ENCODE measurements at places on chromosomes 11 and 22.

- DNase-seq, result no peak
Measured at GRCh38 chr22:48091656-48092223, 1329.3 kb downstream of the TBC1D22A start.

- no peak for DNase-seq
Measured at GRCh38 chr22:27540656-27541396, 260.7 kb downstream of the MN1 start.

DNA sequence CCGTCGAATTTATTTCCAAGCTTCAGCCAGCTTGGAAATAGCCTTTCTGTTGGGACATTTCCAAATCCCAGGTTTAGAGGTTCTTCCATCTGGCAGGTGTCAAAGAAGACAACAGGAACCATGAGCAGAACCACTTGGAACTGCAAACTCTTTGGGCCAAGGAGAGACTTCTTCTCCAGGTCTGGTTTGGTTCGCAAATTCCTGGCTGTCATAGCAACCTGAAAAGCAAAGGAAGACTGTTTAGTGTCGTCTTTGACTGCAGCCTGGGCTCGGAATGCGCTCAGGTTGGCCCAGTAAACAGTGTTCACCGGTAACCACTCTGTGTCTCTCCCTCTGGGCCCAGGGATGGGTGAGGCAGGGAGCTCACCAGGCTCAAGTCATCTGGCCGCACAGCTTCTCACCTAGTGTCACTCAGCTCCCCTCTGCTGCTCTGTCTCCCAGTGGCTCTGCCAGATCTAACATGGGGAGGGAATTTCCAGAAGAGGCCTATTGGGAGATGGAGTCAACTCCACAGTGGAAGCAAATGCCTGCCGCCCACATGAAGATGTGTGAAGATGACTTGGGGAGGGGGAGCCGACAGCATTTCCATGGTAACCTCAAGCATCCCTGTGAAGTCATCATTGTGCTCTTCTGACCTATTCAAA is 11.9 kb upstream of the CLMP start:
- DNase-seq, result no peak

GRCh38 chr11:78432956-78433355 is 15.3 kb upstream of the GAB2 start:
- no peak for DNase-seq

DNA sequence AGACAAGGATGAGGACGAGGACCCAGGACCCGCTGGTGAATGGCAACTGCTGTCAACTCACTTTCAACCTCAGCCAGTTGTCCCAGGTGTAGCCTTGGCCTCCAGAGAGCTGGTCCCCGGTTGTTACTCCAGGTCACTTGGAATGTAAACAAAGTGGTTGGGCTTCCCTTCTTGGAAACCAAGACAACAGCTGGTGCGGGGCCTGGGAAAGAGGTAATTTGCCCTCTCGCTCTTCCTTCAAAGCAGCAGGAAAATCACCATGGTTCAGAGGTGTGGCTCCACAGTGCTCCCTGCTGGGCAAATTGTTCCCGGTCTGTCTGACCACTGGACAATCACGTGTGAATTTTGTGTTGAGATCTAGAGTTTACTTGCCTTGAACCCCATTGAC is 15.0 kb downstream of the SLC1A2 start:
- DNase-seq, result no peak

DNA sequence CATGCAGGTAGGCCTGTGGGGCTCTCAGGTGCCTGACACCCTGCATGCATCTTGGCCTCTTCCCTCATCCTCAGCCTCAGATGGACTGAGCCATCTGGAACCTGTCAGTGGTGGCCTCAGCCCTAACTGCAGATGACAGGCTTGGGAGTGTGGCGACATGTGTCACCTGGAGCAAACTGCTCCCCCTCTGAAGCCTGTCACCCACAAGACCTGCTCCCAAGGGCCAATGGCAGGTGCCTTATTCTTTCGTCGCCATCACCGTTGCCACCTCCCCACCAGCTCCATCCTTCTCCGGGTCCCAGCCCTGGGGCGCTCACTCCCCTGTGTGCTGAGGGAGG is 3.6 kb upstream of the SEPTIN5 start:
- DNase-seq, result no peak

- no peak for DNase-seq
Measured at GRCh38 chr11:11027288-11027687, 169.4 kb upstream of the ZBED5 start.

DNA sequence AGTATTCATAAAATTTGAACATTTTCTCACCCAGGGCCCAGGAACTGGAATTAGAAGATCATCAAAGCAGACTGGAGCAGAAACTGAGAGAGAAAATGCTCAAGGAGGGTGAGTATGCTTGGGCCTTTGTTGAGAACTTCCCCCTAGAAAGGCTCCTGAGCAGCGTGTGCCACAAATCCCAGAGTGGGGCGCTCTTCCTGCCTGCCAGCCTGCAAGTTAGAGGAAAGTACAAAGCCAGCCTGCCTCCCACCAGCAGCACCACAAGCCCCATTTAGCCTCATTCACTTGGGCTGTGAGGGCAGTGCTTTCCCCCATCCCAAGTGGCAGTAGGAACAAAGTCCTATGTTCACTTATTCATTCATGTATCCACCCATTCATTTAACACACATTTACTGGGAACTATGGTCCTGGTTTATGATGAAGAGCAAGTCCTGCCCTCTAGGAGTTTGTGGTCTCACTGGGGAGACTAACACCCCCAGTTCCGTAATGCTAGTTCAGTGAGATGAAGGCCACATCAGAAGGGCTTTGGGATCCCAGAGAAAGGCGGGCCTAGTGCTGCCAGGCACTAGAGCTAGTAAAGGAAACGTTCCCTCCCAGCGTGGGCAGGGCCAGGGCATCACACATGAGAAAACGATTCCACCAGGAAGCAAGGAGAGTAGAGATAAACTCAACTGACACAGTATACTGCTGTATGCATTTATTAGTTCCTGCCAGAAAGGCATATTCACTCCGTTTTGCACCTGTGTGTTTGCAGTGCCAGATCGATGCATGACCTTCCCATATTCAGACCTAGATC is 22.4 kb upstream of the PARVA start:
- no peak for DNase-seq

- no peak for DNase-seq
Measured at GRCh38 chr22:40218152-40218551, 40.4 kb downstream of the TNRC6B start.

- DNase-seq, result no peak
Measured at GRCh38 chr11:23097891-23098290, 237.6 kb upstream of the CCDC179 start.

- DNase-seq, result peak; percentile 81
Measured at GRCh38 chr11:123407130-123407995, 22.7 kb upstream of the GRAMD1B start.

DNA sequence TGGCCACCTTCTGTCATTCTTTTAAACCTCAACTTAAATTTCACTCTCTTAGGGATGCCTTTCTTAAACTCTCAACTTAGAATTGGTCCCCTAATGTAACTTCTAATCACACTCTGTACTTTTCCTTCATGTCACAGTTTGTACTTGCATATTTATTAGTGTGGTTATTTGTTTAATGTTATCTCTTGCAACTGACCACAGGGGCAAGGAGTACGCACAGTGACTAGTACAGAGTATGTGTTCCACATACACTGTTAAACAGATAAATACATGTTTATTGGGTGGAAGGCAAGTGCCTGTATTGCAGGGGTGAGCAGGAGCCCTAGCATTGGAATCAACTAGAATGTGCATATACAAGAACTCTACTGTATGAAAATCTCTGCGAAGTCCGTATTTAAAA is 554.0 kb downstream of the INSC start:
- no peak for DNase-seq

DNA sequence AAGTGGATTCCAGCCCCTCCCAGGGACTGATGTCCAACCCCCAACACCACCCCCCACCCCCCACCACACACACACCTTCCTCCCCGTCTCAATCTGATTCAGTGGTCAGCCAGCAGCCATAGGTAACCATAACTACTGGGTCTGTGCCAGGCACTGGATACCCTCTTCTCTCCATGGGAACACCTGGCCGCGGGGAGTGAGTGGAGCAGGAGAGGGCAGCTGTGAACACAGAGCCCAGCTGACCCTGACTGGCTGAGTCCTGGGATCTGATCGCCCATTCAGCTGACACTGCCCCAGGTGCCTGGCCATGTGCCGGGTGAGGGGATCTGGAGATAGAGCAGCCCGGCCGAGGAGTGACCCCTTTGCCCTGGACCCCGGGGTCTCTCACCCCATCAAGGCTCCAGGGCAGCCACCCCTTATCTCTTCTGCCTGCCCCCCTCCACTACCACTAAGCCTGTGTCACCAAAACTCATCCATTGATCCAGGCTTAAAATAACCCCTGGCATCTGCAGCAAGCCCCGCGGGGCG is 2.6 kb upstream of the SHISA8 start:
- peak; percentile 84 for DNase-seq

GRCh38 chr11:61769169-61769920 is 16.9 kb downstream of the MYRF start:
- DNase-seq, result no peak

DNA sequence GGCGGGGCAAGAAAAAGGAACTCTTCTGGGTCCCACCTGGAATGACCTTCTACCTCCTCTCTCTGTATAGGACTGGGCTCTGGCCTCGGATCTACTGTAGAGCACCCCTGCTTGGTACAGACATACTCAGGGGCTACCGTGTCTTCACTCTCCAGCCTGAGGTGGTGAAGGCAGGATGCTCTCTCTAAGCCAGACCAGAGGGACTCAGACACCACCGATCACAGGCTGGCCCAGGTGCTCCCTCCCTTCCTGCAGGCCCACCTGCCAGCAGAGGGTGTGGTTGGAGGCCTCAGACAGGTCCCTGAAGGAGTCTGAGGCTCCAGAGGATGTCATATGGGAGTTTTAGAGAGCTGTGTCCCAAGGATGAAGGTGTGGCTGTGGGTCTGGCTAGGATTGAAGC is 4.1 kb downstream of the NHERF4 start:
- DNase-seq, result no peak

DNA sequence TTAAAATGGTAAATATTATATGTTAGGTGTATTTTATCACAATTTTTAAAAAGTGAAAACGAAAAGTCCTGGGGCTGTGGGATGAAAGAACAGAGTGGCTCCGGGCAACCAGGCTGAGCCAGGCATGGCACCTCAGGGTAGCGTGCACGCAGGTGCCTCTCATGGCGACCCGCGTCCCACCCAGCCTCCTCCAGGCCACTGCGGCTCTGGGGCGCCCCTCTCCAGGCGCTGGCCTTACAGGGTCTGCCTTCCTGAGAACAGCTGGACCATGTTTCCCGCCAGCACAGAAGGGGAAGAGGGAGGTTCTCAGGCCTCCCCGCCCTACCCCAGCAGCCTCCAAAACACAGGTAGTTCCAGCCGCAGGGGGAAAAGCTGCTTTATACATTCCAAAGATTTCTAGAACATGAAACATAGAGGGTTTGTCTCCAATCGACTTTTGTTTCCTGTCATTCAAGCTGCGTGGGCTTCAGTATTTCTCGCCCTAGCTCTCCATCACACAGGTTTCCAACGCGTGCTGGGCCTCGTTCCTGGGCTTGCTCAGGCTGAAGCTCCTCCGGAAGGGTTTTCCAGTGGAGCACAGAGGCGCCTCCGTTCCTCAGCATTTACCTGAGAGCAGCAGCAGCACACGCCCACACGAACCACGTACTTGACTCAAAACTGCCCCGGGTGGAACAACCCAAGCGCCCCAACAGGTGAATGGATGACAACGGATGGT is 10.5 kb downstream of the EHD1 start:
- no peak for DNase-seq

DNA sequence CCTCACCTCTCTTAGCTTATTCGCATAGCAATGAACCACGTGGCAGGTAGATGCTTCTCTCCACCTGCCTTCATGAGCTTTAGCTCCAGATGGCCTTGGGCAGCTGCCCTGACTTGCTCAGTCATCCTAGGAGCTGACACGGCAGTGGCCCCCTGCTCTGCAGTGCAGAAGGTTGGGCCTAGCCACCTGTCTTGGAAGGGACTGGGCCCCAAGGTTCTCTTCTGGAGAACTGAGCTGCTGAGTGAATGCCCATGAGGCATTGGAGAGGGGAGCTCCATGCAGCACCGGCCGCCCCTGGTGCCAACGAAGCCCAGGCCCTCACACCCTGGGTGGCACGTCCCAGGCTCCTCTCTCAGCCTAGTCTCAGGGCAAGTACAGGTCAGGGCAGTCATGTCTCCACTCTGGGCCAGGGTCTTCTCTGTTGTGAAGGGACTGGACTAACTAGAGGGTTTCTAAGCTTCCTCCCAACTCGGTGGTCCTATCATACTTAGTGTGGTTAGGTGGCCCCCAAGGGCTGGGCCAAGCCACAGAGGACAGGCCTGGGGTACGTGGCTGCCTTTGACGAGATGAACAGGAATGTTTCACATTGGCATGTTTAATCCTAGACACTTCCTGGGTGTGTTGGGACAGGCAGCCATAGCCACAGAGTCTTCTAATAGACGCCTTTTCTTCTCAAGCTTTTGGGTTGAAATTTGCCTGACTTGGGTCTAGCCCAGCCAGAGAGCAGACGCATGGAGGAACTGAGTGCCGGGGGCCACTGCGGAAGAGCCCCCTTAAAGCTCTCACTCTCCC is 47.9 kb downstream of the ALX4 start:
- DNase-seq, result no peak

DNA sequence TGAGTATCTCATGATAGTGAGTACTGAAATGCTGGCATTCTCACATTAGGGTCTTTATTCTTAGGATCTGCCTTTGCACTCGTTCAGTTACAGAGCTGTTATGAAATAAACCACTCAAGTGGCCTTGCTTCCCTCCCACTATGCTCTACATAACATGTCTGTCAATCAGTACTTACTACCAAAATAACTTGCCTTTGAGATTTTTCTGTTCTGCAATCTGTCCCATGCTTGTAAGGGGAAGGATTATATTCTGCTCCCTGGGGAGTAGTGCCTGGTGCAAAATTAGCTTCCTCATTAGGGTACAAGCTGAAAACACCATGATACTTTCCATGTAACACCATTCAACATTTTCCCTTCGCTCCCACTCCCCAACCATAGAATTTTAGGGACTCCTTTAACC is 1.9 kb upstream of the GRAP2 start:
- no peak for DNase-seq

GRCh38 chr22:49962012-49962750 is 1.6 kb downstream of the PIM3 start:
- peak; percentile 63 for DNase-seq

- no peak for DNase-seq
Measured at GRCh38 chr11:43547430-43547831, 133.1 kb upstream of the HSD17B12 start.

GRCh38 chr22:43817402-43817801 is 5.3 kb upstream of the EFCAB6 start:
- no peak for DNase-seq

GRCh38 chr11:78354408-78355308 is 63.0 kb downstream of the GAB2 start:
- peak; percentile 25 for DNase-seq

DNA sequence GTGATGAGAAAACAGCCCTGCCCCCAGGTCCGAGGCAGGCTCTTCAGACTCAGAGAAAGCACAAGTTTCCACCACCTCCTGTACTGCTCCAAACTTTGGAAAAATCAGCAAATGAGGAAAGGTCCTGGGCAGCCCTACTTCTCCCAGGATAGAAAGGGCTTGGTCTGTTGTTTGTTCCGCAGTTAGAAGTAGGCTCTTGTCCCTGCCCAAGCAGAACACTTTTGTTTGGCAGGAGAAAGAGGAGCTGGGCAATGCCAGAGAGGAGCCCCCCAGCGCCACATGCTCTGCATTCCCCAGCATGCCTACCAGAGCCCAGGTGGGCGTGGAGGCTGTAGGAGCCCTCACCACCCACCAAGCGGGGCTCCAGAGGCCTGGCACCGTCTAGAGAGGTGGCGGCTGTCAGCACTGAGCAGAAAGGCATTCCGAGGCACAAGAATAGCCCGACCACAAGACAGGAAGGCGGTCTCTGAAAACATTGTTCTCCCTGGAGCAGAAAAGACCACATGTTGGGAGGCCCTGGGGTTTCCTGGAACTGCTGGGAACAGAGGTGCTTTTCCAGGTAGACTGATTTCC is 90.3 kb upstream of the CD82 start:
- no peak for DNase-seq

GRCh38 chr11:2892967-2893528 is 7.5 kb upstream of the CDKN1C start:
- DNase-seq, result no peak
